ENCODE measurements at places on chromosomes 5 and 9. TPM values are rescaled to one million over a fixed set of nuclear protein-coding genes. Genes with fewer than 3 reads are reported as not detected.

GRCh38 chr5:158821331-158821730 lies 278.4 kb downstream of the EBF1 start:
- DNase-seq: no peak

DNA sequence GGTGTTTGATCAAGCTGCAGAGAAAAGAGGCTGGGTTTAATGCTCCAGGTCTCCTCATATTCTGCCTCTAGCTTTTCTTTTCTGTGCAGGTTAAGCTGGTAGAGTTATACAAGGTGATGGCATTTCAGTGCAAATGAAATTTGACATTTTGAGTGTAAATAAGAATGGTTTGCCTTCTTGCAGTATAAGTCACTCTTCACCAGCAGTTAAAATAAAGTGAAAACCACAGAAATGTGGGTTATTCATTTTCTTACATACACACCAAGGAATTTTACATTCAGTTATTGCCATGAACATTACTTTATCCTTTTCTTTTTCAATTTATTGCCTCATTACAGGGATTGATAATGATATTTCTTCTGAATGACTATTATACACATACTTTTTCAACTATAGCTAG lies 337.5 kb upstream of the PCSK5 start:
- DNase-seq: no peak

Gene ZNF454
- polyA plus RNA-seq: 0.15 TPM

Gene MYORG
- polyA plus RNA-seq: 1.1 TPM

DNA sequence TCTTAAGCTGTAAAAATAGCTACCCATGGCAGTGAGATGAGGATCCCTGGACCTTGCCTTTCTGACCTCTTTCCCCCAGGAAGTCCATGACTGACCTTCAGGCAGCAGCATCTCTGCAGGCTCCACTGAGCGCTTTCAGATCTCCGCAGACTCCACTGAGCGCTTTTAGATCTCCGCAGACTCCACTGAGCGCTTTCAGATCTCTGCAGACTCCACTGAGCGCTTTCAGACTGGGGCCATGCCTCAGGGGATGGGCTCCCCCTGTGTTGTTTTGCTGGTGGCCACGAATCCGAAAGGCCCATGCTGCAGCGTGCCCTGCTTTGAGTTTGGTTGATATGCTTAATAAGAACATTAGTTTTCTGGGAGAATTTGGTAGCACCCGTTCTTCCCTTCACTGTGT lies 254.2 kb downstream of the FANCC start:
- no peak for DNase-seq

Data from SK-N-SH (cell line).